Right lobe of liver (tissue), 6 donors: ENCODE measurements at places on chromosomes 11 and 22. TPM values are rescaled to one million over a fixed set of nuclear protein-coding genes. Genes with fewer than 3 reads are reported as not detected.

- DNase-seq = no peak
Observed at GRCh38 chr11:67440229-67441097, 2.8 kb downstream of the CORO1B start.

GRCh38 chr22:19523240-19524169, 705 bp downstream of the CLDN5 start:
- DNase-seq = no peak

GRCh38 chr11:116712428-116712827, 60.4 kb downstream of the BUD13 start:
- DNase-seq = no peak

DNA sequence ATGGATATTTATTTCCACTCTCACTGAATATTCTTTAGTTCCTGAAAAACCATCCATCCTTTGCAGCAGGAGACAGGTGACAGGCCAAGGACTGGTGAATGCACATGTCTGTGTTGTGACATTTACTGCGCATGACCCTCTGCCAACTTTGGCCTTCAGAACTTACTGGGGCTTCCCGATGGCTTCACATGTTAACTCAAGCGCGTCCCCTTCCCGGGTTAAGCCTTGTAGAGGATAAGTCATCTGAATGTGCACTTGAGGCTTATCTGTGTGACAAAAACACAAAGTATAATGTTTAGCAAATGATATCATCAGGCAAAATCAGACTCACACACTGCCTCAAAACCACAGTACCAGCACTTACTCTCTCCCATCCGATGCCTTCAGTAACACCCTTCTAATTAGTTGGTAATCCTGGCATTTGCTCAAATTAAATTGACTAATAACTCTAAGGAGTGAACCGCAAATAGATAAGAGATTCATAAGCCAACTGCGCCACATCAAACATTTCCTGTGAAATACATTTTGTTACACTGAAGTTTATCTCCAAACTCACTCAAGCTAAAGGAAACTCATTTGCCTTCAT, 286.4 kb downstream of the CADM1 start:
- no peak for DNase-seq

The MUC6 gene
- total RNA-seq = 2.1 TPM

DNA sequence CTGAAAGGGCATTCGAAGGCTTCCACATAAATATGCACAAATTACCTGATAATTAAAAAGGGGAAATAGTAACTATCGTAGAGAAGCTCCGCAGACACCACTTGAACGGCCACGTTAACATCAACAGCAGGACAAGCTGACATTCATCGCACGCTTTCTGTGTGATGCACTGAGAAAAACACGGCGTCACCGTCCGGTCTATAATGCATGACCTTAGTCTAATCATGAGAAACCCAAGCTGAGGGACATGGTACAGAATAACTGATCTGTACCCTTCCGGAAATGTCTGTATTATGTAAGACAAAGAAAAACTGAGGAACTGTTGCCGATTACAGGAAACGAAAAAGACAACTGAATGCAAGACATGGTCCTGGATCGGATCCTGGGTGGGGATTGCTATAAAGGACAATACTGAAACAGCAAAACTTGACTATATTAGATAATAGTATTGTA, 678 bp upstream of the RANGAP1 start:
- no peak for DNase-seq

GRCh38 chr11:131904756-131905155, 534.3 kb downstream of the NTM start:
- no peak for DNase-seq

The SEC14L3 gene
- 0.57 TPM for total RNA-seq

- DNase-seq = no peak
Observed at GRCh38 chr11:106482917-106483785, 405.7 kb downstream of the AASDHPPT start.

- DNase-seq = no peak
Observed at GRCh38 chr22:44012162-44012561, 11.9 kb upstream of the PARVB start.

The SAA2 gene
- total RNA-seq = 19,755 TPM

- DNase-seq = peak; percentile 65
Observed at GRCh38 chr11:16606784-16607674, 131.4 kb upstream of the C11orf58 start.

- DNase-seq = no peak
Observed at GRCh38 chr11:62687508-62688396, 1.6 kb downstream of the LRRN4CL start.

The AP2A2 gene
- 44.6 TPM for total RNA-seq

DNA sequence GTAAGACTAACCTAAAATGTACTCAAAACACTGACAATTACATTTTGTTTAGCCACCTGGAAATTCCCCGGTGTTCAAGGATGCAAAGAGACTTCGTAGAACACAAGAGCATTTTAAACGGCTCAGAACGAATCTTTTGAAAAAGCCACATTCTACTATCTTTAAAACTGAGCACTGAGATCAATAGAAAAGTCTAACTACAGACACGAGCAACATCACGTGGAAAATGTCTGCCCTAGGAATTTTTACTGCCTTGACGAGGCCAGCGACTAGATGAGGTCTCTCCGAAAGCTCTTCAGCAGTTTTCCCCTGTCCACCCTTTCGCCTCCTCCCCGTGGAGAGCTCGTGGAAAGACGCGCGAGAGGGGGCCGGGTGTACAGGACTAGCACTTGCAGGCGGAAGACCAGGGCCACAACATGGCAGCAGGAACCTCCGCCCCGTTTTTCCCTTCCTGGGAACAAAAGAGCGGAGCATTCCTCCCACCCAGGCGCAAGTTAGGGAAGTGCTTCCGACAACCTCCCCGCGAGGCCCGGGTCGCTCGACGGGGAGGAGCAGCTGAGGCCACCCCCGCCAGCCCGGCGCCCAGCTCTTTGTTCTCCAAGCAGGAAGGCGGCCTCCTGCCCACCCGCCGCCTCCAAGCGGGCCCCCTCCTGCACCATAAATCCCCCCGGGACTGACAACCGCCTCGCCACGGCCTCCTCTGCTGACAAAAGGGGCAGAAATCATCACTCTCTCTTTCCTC, 1.1 kb downstream of the EIF4G2 start:
- DNase-seq = peak; percentile 78

- no peak for DNase-seq
Observed at GRCh38 chr11:125110506-125110905, 920 bp downstream of the TMEM218 start.

The UPK3A gene
- total RNA-seq = not detected

- DNase-seq = no peak
Observed at GRCh38 chr22:48738204-48738980, 1089.3 kb downstream of the BRD1 start.

GRCh38 chr11:71486320-71486719, 33.3 kb downstream of the NADSYN1 start:
- DNase-seq = no peak

The GRM5 gene
- not detected for total RNA-seq

GRCh38 chr11:6319704-6320410, 444 bp downstream of the CAVIN3 start:
- DNase-seq = peak; percentile 67

DNA sequence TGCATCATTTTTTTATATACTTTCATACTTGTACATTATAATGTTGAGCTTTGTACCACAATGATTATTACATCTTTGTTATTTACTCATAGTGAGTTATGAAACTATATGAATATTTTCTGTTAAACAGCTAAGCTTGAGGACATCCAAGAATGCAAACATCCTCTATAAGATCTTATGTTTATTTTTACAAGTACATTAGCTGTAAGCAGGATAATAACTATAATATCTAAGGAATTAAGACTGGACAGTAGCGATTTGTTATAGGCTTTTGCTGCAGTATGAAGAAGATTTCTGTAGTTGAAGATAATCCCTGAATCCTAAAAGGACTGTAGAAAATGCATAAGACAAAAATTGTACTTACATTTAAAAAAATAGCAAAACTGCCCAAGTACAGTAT, 176.0 kb downstream of the METTL15 start:
- DNase-seq = no peak

The PATZ1 gene
- total RNA-seq = 12.9 TPM

GRCh38 chr11:119365071-119365591, 16.4 kb downstream of the USP2 start:
- no peak for DNase-seq

The KRTAP5-9 gene
- total RNA-seq = 0.17 TPM

DNA sequence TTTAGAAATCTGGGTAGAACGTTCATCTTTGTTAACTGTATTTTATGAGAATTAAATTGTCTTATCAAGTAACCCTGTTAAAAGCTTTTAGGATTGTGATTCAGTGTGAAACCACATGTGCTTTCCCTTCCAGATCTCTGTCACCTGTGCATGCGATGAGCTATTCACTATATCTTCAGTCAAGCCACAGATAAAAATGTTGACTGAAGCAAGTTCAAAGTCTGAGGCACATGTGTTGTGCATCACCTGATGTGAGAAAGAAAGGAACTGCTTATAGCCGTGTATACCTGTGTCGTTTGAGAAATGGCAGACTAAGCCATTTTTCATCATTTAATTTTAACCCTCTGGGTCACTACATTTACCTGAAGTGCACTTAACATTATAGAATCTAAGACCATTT, 1088.9 kb upstream of the TENM4 start:
- no peak for DNase-seq

GRCh38 chr11:33448461-33449130, 191.4 kb downstream of the HIPK3 start:
- DNase-seq = no peak

- peak; percentile 42 for DNase-seq
Observed at GRCh38 chr22:19169002-19169946, 9.3 kb downstream of the SLC25A1 start.

- DNase-seq = no peak
Observed at GRCh38 chr22:21937041-21937820, 15.4 kb downstream of the PPM1F start.

The MRPL17 gene
- 21.6 TPM for total RNA-seq

DNA sequence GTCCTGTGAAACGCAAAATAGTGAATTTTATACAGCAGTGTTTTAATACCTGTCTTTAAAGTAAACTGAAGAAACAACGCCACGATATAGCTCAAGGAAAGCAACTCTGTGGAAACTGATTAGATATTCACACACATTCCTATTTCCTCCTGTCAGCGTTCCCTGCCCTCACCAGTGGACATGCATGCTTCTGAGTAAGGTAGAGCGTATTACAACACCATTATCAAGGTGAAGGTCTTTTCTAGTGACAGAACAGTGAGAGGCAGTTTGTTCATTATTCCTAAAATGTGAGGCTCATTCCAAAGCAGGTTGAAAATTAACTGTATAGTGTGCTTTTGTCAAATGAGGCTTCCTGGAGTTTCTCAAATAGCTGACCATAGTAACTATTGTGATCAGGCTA, 153.1 kb downstream of the DDX10 start:
- DNase-seq = no peak

DNA sequence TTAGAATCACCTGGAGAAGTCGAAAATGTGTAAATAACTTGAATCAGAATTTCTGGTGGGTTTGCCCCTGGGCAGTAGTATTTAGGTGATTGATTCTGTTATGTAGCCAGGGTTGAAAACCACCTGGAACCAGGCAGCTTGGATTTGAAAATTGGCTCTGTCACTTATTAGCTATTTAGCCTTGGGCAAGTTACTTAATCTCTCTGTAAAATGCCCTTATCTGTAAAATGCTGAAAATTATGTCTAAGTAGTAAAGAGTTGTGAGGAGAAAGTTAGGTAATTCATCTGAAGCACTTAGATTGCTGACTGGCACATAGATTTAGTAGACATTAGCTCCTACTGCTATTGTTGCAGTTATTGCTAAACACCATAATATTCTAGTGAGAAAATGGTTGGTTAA, 49.3 kb downstream of the PPME1 start:
- DNase-seq = no peak

The C11orf87 gene
- not detected for total RNA-seq

- peak; percentile 42 for DNase-seq
Observed at GRCh38 chr22:46761539-46762237, 762 bp upstream of the TBC1D22A start.

DNA sequence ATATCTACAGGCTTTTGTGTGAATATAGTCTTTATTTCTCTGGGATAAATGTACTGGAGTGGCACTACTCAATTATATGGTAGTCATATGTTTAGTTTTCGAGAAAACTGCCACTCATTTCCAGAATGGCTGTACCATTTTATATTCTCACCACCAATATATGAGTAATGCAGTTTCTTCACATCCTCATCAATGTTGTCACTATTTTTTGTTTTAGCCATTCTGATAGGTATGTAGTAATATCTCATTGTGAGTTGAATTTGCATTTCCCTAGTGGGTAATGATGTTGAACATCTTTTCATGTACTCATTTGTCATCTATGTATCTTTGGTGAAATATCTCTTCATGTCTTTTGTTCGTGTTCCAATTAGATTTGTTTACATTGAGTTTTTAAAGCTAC, 18.0 kb downstream of the ACRV1 start:
- no peak for DNase-seq

The MISFA gene
- not detected for total RNA-seq

DNA sequence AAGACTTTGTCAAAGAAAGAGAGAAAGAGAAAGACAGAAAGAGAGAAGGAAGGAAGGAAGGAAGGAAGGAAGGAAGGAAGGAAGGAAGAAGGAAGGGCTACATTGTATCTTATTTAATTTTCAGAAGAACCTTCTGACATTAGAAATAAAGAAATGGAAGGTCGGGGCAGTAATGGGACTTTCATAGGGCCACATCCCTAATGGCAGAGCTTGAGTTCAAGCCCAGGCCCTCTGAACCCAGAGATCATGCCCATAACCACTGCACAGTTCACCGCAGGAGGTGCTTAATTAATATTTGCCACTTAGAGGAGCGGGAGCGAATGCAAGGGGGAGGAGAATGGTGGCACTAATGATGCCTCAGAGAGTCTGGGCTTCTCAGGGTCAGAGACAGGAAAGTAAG, 233.3 kb downstream of the MN1 start:
- DNase-seq = no peak

DNA sequence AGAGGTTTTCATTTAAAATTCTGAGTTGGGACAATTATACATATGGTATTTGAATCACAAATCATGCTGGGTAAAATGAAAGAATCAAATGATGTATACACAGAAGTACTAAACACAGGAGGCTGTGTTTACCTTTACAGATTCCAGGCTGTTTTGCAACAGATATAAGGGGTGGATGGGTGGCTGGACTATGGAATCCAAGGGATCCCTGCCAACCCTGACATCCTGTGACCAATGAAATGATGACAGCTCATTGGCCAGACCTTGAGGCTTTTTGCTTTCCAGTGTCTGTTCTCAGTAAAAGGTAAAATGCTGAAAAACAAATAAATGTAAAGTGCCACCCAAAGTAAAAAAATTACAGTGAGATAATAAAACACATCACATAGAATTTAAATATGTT, 3.3 kb upstream of the DDI1 start:
- DNase-seq = peak; percentile 28

The PGA5 gene
- 1.00 TPM for total RNA-seq

DNA sequence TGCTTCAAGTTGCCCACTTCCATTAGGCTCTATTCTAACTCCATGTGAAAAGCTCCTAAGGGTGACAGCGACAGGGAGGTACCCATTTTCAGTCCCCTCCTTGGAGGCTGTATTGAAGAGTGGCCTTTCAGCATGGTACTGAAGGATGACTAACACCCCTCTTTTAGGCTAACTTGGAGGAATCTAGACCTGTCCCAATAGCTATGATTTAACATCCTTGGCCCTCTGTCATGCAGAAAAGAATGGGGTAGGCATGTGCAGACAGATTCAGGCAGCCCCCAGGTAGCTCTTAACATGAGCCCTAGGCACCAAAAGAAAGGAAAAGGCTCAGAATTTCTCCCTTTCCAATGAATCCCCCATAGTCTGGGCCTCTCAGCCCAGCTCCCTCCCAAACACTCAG, 89.3 kb upstream of the AMOTL1 start:
- DNase-seq = no peak

GRCh38 chr11:79060081-79060953, 380.5 kb downstream of the TENM4 start:
- DNase-seq = no peak
